Mesothelial cell of epicardium (in vitro differentiated cells): ENCODE measurements at places on chromosomes 5 and 9.

- peak; percentile 50 for DNase-seq
These were observed 212.0 kb downstream of the ARHGAP26 start for GRCh38 chr5:142981886-142982820.

GRCh38 chr5:170252720-170253350 lies 20.1 kb downstream of the C5orf58 start:
- no peak for DNase-seq

- DNase-seq, result no peak
These were observed 18.1 kb upstream of the COL5A1 start for GRCh38 chr9:134623258-134624066.

- no peak for DNase-seq
These were observed 140.1 kb downstream of the DOCK2 start for GRCh38 chr5:169777159-169777558.

GRCh38 chr9:19488721-19489120 lies 79.9 kb downstream of the ACER2 start:
- DNase-seq, result no peak

GRCh38 chr5:98774192-98775033 lies 950 bp downstream of the RGMB start:
- peak; percentile 47 for DNase-seq

DNA sequence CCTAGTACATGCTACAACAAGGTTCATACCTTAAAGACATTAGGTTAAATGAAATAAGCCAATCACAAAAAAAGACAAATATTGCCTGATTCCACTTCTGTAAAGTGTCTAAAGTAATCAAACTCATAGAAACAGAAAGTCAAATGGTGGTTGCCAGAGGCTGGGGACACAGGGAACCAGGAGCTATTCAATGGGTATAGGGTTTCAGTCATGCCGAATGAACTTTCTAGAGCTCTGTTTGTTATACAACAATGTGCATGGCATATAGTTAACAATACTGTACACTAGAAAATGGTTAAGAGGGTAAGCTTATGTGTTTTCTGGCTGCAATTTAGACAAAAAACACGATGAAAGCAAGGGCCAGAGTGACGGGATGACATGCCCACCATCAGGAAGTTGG lies 70.8 kb upstream of the EGFLAM start:
- no peak for DNase-seq

- no peak for DNase-seq
These were observed 97.0 kb downstream of the TSSK1B start for GRCh38 chr5:113337515-113338415.
